Stimulated activated CD4-positive, alpha-beta T cell treated with anti-CD3 and anti-CD28 coated beads, Interleukin-2, amount 100 ng/mL, for 48 hours (primary cell): ENCODE measurements at places on chromosomes 2 and 18.
A peak's percentile ranks its signal among the peaks of the same experiment; 100 is the strongest.

GRCh38 chr18:59488899-59489298 lies 129.8 kb upstream of the LMAN1 start:
- DNase-seq, result no peak

DNA sequence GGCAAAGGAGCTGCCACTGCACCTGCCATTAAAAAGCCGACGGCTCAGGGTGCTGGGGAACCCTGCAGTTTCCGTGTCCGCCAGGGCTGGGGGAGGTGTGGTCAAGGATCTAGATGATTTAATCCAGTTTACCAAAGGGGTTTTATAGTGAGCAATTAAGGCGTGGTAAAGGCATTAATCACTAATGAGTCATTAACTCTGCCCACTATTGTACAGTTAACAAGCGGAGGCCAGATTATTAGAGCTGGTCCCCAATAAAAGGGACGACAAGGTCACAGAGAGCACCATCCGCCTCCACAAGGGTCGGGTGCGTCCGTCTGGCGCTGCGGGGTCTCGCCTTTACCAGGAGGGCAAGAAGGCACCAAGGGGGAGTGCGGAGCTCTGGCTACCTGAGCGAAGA lies 9.6 kb downstream of the RAX start:
- DNase-seq, result no peak

- no peak for DNase-seq
Observed at GRCh38 chr2:120682654-120683053, 53.0 kb upstream of the GLI2 start.

GRCh38 chr2:127759931-127760330 lies 51.0 kb downstream of the WDR33 start:
- no peak for DNase-seq

DNA sequence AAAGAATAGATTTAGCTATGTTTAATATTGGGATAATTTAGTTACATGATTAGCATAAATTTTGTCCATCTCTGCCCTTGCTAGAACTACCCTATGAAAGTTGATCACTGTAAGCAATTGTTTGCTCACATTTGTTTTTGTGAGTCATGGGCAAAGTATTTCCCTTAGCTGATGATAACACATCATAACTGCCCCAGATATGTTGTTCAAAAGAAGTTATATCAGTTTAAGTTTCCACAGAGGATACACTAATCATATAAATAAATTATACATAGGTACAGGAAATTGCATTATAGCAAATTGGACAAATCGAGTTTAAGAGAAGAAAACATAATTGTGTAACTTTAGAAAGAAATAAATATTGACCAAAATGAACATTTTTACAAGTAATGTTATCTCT lies 223.2 kb upstream of the PIK3C3 start:
- DNase-seq, result no peak

DNA sequence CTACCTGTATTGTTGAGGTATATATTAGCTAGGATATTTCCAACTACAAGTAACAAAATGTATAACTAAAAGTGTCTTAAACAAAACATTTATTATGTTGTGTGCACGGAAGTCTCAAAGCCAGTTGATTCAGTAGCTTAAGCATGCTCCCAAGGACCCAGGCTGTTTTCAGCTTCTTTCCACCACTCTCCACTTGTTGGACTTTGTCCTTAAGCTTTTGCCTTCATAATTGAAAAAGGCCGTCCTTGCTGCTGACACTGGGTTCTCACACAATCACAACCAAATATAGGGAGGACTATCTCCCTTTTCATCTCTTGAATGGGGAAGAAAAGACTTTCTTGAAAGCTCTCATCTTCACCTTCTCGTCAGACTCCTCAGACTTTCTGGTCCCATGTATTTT lies 12.2 kb upstream of the NEMP2 start:
- no peak for DNase-seq

GRCh38 chr2:95362486-95362885 lies 40.0 kb upstream of the FAHD2A start:
- DNase-seq, result no peak

DNA sequence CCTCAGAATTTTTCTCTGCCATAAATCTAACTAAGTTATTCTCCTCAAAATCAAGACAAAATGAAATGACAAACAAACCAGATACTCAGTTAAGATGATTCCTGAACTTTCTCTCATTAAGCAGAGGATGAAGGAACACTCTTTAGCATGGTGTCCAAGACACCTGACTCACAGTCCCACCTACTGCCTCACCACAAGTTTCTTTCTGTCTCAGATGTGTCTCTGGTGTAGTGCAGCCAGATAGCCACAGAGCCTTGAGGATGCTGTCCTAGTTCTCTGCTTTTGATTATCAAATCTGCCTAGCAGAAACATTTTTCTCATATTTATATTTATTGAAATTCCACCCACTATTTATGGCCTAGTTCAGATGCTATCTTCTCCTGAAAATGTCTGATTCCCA lies 103.6 kb upstream of the TMEM200C start:
- no peak for DNase-seq

- DNase-seq, result no peak
Observed at GRCh38 chr2:182933629-182934028, 67.2 kb upstream of the FRZB start.

DNA sequence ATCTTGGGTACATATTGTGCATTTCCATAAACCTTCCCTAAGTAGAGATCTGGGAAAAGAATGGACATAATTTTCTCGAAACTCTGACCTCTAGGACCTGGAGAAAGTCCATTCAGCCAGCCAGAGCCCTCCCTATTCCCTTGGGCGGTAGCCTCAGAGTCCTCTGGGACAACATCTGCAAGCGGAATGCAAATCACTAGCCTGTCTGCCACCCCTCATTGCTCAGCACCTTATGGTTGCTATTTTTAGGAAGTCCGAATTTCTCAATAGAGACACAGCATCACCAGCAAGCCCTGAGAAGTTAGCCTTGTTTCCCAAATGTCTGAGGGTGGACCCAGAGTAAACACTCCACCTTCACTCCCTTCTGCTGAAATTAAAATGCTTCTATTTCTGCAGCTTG lies 17.6 kb upstream of the CD28 start:
- no peak for DNase-seq

- no peak for DNase-seq
Observed at GRCh38 chr18:10759241-10759640, 233.4 kb downstream of the NAPG start.

- no peak for DNase-seq
Observed at GRCh38 chr2:31188131-31188530, 29.2 kb downstream of the CAPN14 start.

DNA sequence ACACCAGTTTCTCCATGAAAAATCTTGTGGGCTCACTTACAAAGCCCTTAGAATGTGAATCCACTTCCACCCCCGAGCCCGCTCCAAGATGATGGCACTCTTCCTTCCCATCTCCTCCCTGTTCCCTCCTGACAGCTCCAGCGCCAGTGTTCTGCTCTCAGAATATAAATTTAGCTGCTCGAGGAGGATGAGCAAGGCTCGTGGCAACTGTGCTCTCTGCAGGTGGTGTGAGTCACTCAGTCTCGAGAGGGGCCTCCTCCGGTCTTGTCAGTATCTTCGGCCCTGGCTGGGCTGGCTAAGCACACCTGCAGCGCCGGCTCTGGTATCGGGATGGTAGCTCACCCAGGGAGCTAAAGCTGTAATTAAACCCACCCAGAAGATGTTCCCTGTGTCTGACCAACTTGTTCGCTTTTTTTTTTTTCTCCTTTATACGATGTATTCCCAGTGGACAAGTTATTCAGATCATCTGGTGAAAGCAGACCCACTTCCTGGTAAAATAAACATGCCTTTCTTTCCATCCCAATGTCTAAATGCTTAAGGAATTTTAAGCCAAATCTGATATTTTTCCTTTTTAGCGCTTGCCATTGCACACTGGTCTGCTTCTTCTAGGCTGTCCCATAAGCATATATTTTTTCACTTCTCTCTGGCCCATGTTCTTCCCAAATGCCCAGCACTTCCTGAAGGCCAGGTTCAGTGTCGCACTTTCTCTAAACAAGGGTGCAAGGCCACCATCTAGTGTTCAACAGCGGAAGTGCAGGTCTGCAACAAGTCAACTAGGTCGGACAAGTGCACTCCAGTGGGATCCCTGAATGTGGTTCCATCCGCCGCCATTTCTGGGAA lies 31.4 kb upstream of the YPEL5 start:
- DNase-seq, result peak; percentile 66

DNA sequence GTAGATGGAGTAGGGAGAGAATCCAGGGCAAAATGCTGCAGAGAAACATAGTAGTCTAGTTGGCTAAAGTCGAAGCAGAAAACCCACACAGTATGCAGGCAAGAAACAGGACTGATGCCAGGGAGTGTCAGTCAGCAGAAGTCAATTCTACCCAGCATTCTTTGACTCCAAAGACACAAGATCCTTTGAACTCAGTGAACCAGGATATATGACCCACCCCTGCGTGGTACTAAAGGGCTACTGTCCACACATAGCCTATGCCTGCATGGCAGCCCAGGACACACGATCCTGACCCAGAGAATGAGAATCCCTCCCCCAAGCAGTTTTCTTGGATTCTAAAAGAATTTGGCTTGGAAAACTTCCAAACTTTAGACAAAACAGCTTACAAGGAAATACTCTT lies 42.5 kb downstream of the ALK start:
- no peak for DNase-seq
